ENCODE measurements at places on chromosomes 11 and 22. TPM values are rescaled to one million over a fixed set of nuclear protein-coding genes. Genes with fewer than 3 reads are reported as not detected.

- H3K27ac ChIP-seq, result peak overlapping the region; percentile 16
- H3K27me3 ChIP-seq, result peaks cover 26% of the 10 kb centered on the region
- H3K4me1 ChIP-seq, result peaks cover 46% of the 10 kb centered on the region
- peaks cover 31% of the 10 kb centered on the region for H3K36me3 ChIP-seq
These were observed 6.0 kb upstream of the ACR start for GRCh38 chr22:50731811-50732624.

GRCh38 chr22:20247010-20247505, 21.1 kb downstream of the RTN4R start:
- H3K27ac ChIP-seq, result no peak overlapping the region
- no peaks in the 10 kb centered on the region for H3K27me3 ChIP-seq

DNA sequence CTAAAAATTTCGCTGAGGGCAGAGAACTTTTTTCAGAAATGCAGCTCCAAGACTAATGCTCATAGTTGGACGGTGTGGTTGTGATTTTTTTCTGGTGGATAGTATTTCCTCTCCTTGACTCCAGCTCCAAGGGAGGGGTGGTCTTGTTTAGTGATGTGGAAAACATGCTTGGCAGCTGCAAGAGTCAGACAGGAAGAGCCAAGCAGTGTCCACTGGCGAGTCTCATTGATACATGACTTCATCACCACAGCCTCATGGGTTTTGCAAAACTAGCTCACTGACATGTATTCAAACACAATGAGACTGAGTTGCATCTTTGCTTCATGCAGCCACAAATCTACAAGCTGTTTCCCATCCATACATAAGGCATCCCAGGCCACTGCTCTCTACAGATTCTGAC, 7.3 kb upstream of the KCNJ1 start:
- no peak overlapping the region for H3K27ac ChIP-seq
- no peak for DNase-seq
- peaks cover 5% of the 10 kb centered on the region for H3K27me3 ChIP-seq
- no peaks in the 10 kb centered on the region for H3K36me3 ChIP-seq
- no peaks in the 10 kb centered on the region for H3K4me1 ChIP-seq

DNA sequence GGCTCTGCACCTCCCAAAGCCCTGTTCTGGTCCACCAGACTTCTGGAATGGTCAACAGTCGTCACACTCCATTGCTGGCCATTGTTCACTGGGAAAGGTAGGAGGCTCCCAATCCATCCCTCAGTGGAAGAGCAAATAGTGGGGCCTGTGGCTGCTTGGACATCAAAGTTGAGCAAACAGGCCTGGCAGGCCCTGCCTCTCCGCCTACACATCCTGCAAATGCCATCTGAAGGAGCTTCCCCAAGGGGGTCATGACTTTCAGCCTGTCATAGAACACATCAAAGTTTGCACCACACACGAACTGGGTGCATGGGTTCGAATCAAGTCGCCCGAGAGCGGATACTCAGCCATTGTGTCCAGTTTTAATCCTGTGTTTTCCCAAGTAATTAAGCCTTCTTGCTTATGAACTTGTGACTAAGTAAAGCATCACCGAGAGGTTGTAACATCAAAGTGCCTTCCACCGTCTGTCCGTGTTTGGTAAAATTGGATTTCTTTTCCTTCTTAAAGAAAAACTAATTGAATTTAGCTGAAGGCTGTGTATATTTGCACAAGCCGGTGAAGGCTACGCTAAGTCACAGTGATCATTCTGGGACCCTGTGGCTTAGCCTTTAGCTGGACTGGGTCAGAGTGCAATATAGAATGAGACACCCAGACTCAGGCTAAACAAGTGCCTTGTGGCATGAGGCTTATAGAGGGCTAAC, 36.1 kb downstream of the CLPB start:
- H3K27ac ChIP-seq, result no peak overlapping the region
- H3K27me3 ChIP-seq, result no peaks in the 10 kb centered on the region
- H3K36me3 ChIP-seq, result peaks cover 11% of the 10 kb centered on the region

DNA sequence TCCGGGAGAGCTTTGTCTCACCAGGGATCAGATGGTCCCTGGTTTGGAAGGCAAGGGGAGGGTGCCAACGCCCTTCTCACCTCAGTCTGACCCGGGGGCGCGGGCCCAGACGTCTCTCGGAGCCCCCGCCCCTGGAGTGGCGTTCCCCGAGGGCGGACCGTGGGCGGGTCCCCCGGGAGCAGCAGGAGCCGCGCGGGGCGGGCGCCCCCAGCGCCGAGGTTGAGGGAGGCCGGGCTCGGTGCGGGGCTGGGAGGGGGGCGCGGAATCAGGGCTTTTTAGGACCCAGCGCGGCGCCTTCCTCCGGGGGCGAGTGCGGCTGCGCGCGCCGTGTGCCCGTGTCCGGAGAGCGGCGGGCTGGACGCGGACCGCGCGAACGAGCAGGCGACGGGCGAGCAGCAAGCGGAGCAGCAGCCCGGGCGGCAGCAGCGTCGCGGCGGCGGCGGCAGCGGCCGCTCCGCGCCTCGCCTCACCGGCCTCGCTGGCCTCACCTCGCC, at the start of gene KCNC1:
Gene KCNC1, plus strand, starts transcription at position 364 of the 494 bp plus-strand sequence. CDS start 1,222 bp downstream, outside the sequence.
- no peak within 1 kb of the TSS for H3K27ac ChIP-seq
- peak; percentile 33 for DNase-seq
- peak within 1 kb of the TSS; percentile 35 for H3K4me3 ChIP-seq
- H3K27me3 ChIP-seq, result peaks cover 84% of the 10 kb centered on the region
- no peaks in the 10 kb centered on the region for H3K36me3 ChIP-seq

- no peaks in the 10 kb centered on the region for H3K36me3 ChIP-seq
- no peak overlapping the region for H3K27ac ChIP-seq
- H3K27me3 ChIP-seq, result peaks cover 52% of the 10 kb centered on the region
- no peak for DNase-seq
- H3K4me3 ChIP-seq, result no peak overlapping the region
These were observed 4.6 kb upstream of the IL17REL start for GRCh38 chr22:50016988-50017700.

DNA sequence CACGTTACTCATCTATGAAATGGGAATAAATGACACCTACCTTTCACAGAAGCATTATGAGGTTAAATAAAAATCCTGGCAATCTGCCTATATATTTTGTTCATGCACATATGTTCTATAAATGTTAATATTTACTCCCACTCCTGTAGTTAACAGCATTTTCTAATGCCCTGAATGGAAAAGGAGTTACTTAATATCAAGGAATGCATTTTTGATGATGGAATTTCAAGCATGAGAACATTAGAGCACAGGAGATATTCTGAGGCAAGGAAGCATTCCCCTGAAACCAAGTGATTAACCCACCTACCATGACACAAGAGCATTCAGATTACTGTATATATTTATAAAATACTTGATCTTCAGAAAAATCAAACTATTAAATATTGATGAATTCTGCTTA, 102.1 kb downstream of the ARHGAP32 start:
- no peaks in the 10 kb centered on the region for H3K36me3 ChIP-seq
- no peak overlapping the region for H3K27ac ChIP-seq
- DNase-seq, result no peak
- no peak overlapping the region for H3K4me3 ChIP-seq

DNA sequence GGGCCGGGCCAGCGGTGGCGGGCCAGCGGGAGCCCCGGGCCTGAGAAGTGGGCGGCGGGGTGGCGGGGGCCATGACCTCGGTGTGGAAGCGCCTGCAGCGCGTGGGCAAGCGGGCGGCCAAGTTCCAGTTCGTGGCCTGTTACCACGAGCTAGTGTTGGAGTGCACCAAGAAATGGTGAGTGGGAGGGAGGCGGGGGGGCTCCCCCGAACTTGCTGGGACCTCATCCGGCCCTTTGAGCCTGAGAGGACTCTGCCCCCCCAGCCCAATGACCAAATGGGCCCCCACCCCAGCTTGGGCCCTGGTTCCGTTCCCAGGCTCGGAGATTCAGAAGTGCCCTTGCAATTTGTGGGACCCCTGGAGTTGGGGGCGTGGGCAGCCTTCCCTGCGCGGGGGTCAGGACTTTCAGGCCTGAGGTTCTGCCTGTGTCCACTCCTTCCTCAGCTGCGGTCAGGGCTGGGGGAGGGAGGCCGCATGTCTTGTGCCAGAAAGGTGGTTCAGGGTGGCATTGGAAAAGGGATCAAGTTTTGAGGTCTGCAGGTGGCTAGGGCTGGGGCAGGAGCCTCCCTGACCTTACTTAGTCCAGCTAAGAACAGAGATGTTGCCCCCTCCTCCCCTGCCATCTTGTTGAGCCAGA, 496 bp downstream of the EHBP1L1 start:
- peak; percentile 44 for DNase-seq
- H3K27ac ChIP-seq, result peak overlapping the region; percentile 89
- H3K4me1 ChIP-seq, result peaks cover 39% of the 10 kb centered on the region
- H3K4me3 ChIP-seq, result peak overlapping the region; percentile 80
- H3K27me3 ChIP-seq, result no peaks in the 10 kb centered on the region

DNA sequence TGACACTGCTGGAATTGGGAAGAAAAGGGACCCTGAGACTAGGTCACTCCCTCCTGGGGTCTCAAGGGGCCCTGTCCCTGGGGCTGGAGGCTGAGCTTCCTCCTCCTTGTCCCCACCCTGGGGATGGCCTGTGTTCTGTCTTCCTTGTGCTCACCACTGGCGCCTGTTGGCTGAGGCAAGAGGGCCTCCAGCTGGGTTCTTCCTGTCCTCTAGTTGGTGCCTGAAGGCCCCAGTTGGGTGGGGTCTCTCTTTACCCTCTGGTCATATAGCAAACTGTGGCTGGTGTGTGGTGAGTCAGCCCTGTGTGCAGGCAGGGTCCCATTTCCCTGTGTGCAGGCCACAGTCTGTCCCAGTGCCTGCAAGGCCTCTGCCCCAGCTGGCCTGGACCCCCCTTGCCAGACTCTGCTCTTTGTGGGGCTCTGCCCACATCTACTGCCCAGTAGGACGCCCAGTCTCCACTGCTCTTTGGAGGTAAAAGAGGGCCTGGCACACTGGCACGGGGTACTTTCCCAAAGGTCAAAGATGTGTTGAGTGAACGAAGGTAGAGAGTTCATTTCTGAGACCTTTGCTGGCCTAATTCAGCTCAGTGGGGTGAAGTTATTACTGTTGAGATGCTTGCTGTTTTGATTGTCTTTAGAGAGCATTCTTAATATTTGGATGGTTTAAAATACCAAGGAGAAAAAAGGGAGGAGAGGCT, 55.1 kb upstream of the CLDN5 start:
- H3K36me3 ChIP-seq, result no peaks in the 10 kb centered on the region
- peaks cover 40% of the 10 kb centered on the region for H3K4me1 ChIP-seq
- H3K4me3 ChIP-seq, result no peak overlapping the region
- no peaks in the 10 kb centered on the region for H3K27me3 ChIP-seq

- no peaks in the 10 kb centered on the region for H3K36me3 ChIP-seq
- H3K27me3 ChIP-seq, result no peaks in the 10 kb centered on the region
- peak overlapping the region; percentile 83 for H3K27ac ChIP-seq
These were observed 16.8 kb downstream of the LSP1 start for GRCh38 chr11:1869427-1870325.

DNA sequence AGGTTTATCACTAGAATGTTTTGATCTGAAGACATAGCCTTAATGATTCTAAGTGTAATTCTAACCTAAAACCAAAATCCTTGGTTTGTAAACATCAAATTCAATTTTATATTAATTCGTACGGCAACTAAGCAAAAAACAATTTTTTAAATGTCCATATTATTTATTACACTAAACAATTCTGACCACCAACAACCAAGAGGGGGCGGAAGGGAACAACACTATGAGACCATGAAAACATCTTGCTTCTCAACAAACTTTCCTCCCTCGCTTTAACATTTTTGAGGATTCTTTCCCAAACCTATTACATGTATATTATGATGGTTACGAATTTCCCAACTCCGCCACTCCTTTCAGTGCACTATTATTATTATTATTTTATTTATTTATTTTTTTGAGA, 6.5 kb upstream of the UCP2 start:
- no peak for DNase-seq
- no peak overlapping the region for H3K4me3 ChIP-seq
- peaks cover 3% of the 10 kb centered on the region for H3K4me1 ChIP-seq
- H3K36me3 ChIP-seq, result no peaks in the 10 kb centered on the region

GRCh38 chr11:61294717-61295595, at the start of gene VWCE:
TSS of gene VWCE (minus strand) at chr11:61295316. CDS start at chr11:61295037, 279 bp downstream.
- peaks cover 10% of the 10 kb centered on the region for H3K36me3 ChIP-seq
- peak; percentile 32 for DNase-seq
- no peak within 1 kb of the TSS for H3K27ac ChIP-seq
- peaks cover 42% of the 10 kb centered on the region for H3K4me1 ChIP-seq
- peaks cover 10% of the 10 kb centered on the region for H3K27me3 ChIP-seq
- H3K4me3 ChIP-seq, result peak within 1 kb of the TSS; percentile 54

- no peaks in the 10 kb centered on the region for H3K36me3 ChIP-seq
- no peak overlapping the region for H3K4me3 ChIP-seq
- H3K27ac ChIP-seq, result no peak overlapping the region
- peaks cover 4% of the 10 kb centered on the region for H3K27me3 ChIP-seq
- DNase-seq, result no peak
These were observed 91.5 kb downstream of the CELSR1 start for GRCh38 chr22:46445771-46446420.

GRCh38 chr11:125494031-125494360, 2.1 kb downstream of the FEZ1 start:
- H3K36me3 ChIP-seq, result no peaks in the 10 kb centered on the region
- H3K27me3 ChIP-seq, result no peaks in the 10 kb centered on the region
- no peak for DNase-seq
- H3K4me3 ChIP-seq, result no peak overlapping the region
- H3K4me1 ChIP-seq, result no peaks in the 10 kb centered on the region
- H3K27ac ChIP-seq, result no peak overlapping the region

DNA sequence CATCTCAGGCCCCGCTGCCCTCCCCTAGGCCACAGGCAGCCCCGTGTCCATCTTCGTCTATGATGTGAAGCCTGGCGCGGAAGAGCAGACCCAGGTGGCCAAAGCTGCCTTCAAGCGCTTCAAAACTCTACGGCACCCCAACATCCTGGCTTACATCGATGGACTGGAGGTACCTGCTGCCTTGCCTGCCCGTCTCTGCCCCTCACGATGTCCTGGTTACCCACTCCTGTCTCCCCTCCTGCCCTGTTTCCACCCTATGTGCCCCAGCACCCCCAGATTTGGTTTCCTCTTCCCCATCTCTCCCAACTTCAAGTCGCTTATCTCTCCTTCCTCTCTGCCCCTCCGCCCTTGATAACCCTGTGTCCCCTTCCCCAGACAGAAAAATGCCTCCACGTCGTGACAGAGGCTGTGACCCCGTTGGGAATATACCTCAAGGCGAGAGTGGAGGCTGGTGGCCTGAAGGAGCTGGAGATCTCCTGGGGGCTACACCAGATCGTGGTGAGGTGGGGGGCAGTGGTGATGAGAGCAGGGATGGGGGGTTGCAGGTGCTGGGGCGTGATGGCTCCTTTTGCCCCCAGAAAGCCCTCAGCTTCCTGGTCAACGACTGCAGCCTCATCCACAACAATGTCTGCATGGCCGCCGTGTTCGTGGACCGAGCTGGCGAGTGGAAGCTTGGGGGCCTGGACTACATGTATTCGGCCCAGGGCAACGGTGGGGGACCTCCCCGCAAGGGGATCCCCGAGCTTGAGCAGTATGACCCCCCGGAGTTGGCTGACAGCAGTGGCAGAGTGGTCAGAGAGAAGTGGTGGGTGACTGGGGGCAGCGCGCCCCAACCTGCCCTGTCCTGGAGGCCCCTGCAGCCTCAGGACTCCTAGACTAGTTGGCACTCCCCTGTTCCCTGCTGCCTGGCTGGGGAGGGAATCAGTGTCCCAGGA, 930 bp downstream of the SCYL1 start:
- H3K36me3 ChIP-seq, result peaks cover 47% of the 10 kb centered on the region
- H3K27me3 ChIP-seq, result no peaks in the 10 kb centered on the region

- H3K36me3 ChIP-seq, result no peaks in the 10 kb centered on the region
- H3K27me3 ChIP-seq, result no peaks in the 10 kb centered on the region
- H3K4me3 ChIP-seq, result no peak overlapping the region
- H3K4me1 ChIP-seq, result no peaks in the 10 kb centered on the region
These were observed 60.0 kb downstream of the GLYATL1 start for GRCh38 chr11:58999291-58999680.

- no peak overlapping the region for H3K4me3 ChIP-seq
- peak; percentile 91 for DNase-seq
- peak overlapping the region; percentile 97 for H3K27ac ChIP-seq
- H3K27me3 ChIP-seq, result no peaks in the 10 kb centered on the region
- peaks cover 14% of the 10 kb centered on the region for H3K4me1 ChIP-seq
These were observed 3.4 kb downstream of the FADS3 start for GRCh38 chr11:61887839-61888494.

Gene APOA5
- total RNA-seq, result not detected

Gene TNNT3
- 44.9 TPM for total RNA-seq

Gene APOL5
- not detected for total RNA-seq

Gene CABP7
- not detected for total RNA-seq

Gene NAALADL1
- total RNA-seq, result 2.1 TPM

Data from heart right ventricle (tissue), 16 donors.